Activated CD8-positive, alpha-beta memory T cell treated with anti-CD3 and anti-CD28 coated beads for 4 hours (primary cell): ENCODE measurements at places on chromosomes 2 and 18.

DNA sequence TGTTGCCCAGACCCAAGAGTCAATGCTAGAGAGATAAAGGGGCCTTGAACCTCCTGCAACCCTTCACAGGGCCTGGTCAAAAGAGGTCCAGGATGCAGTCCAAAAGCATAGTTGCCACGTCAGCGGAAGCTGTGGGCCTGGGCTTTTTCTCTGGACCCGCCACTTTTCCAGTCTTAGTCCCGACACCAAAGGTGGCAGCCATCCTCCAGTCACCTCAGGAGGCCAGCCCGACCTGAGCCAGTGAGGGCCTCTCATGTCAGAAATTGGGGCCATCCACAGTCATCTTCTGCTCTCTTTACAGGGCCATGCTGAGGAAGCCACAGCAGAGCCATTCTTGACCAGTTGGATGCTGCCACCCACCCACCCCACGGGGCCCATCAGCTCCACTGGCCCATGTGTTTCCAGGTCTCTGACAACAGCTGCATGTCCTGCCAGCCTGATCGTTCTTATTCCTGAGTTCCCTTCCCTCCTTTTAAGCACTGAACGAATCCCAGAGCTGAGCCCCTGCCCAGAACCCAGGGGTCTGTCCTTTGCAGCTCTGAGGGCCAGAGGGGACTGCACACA is 34.1 kb upstream of the KLHL29 start:
- no peak for DNase-seq

- no peak for DNase-seq
Measured at GRCh38 chr2:230942920-230943896, 18.2 kb upstream of the GPR55 start.

- DNase-seq: no peak
Measured at GRCh38 chr2:2992634-2993033, 385.0 kb downstream of the EIPR1 start.

- peak; percentile 4 for DNase-seq
Measured at GRCh38 chr18:59056706-59057492, 82.8 kb upstream of the SEC11C start.

- no peak for DNase-seq
Measured at GRCh38 chr2:62423235-62423634, 82.8 kb downstream of the TMEM17 start.

GRCh38 chr2:156343096-156343939 is 10.8 kb upstream of the NR4A2 start:
- DNase-seq: no peak

GRCh38 chr18:69102959-69103358 is 297.7 kb upstream of the DOK6 start:
- DNase-seq: no peak

GRCh38 chr18:44180683-44181082 is 500.0 kb upstream of the SETBP1 start:
- DNase-seq: no peak

GRCh38 chr2:231457101-231457500 is 7.2 kb downstream of the NCL start:
- no peak for DNase-seq

DNA sequence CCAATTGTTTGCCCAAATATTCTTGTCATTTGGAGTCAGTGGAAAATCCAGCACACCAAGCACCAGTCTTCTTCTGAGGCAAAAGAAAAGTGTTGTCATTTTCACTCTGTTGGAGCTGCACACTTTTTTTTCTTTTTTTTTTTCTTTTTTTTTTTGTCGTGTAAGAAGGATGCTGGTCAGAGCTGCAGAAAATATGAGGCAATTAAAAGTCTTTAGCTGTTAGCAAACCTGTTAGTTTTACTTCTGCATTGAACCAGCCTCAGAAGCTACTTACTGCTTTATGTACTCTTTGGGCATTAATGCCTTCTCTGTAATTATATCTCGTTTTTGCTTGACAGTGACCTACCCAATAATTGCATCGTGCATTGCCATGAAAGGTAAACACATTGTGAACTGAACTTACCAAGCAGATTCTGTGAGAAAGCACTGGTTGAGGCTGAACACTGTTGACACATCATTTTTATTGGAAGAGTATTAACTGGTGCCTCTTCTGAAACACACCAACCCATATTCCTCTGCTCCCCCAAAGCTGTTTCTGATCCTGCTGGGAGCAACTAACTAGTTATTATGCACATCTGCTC is 165.4 kb downstream of the CAPN13 start:
- DNase-seq: no peak

DNA sequence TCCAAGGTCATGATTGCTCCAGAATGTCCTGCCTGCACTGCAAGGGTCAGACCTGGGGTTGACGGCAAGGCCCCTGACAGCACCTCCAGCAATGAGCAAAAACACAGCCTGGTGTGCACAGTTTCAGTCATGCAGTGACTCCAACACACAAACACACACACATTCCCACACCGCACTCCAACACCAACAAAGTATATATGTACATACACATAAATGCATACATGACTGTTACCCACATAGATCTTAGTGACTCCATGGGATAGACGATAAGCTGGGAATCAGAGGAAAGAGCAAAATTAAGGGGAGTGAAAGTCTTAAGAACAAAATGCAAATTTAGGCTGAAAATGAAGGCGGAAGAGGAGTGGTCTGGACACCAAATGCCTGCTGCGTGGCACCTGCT is 112.7 kb upstream of the TEKT4 start:
- DNase-seq: no peak

DNA sequence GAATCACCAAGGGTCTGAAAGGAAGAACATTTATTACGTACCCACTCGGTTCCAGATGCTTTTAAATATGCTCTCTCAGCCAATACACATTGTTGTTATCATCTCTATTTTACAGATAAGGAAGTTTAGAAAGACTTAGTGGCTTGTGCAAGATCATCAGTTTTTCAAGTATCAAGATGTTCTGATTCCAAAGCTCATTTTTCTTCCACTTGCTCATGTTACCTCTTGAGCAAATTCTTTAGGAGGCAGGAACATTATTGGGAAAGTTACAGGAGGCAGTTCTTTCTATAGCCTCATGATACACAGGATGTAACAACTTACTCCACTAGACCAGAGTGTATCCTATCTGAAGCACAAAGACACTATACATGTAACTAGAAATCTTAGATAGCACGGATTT is 65.0 kb upstream of the MMADHC start:
- no peak for DNase-seq

- no peak for DNase-seq
Measured at GRCh38 chr2:177796654-177797415, 275.7 kb downstream of the PDE11A start.

- DNase-seq: no peak
Measured at GRCh38 chr2:134181219-134181618, 72.7 kb upstream of the MGAT5 start.
